Naive thymus-derived CD8-positive, alpha-beta T cell (primary cell): ENCODE measurements at places on chromosomes 4 and X.
A peak's percentile ranks its signal among the peaks of the same experiment; 100 is the strongest.

DNA sequence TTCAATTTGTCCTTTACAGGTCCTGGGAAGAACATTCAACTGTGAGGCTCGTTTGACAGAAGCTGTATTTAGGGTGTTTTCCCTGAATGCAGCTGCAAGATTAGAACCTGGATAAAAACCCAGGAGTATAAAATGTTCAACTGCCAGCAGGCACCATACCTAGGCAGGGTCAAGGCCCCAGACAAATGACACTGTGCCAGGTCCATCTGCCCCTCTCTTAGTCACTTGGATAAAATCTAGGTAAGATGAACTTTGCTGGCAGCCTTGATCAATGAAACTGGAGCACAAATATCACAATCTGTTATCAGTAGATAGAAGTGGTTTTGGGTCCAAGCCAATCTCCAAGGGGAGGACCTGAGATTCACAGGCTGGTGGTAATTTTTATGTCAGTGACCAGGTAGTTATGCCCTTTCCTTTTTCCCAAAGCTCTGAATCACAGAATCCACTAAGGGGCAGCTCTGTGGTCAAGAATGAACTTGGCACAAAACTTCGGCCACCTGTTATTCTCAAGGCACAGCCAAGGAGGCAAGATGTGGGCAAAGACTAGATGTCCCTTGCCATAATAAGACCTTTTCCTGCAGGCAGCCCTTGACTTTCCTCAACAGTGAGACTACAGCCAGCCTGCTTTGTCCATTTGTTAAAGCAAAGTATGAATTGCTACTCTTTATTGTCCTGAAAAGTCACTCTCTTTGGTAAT lies 501.0 kb downstream of the PPARGC1A start:
- no peak for DNase-seq

- no peak for DNase-seq
These were observed 236.3 kb upstream of the NWD2 start for GRCh38 chr4:37008199-37008598.

DNA sequence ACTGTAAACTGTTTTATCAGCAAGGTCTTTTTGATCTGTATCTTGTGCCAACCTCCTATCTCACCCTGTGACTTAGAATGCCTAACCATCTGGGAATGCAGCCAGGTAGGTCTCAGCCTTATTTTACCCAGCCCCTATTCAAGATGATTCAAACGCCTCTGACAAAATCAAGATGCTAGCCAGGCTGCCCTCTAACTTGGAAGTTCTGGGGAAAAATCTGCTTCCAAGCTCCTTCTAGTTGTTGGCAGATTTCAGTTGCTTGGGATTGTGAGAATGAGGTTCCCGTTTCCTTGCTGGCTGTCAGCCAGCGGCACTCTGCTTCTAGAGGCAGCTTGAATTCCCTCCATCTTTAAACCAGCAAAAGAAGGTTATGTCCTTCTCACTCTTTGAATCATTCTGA lies 34.7 kb downstream of the LUZP4 start:
- no peak for DNase-seq

DNA sequence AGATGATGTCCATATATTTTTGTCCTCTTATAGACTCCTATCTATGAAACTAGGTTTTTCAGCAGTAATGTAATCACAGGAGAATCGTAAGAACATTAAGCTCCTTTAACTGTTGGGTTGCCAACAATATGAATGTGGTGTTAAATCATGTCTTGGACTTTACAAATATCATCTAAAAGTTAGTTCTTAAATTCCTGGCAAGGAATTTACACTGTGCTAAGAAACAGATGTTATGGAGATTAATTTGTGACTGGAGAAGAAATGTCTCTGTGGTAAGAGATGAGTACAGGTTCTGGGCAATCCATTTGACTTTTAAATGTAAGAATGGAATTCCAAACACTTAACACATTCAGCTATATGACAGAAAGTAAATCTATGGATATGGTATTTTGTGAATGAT lies 34.6 kb downstream of the CNKSR2 start:
- DNase-seq: no peak

DNA sequence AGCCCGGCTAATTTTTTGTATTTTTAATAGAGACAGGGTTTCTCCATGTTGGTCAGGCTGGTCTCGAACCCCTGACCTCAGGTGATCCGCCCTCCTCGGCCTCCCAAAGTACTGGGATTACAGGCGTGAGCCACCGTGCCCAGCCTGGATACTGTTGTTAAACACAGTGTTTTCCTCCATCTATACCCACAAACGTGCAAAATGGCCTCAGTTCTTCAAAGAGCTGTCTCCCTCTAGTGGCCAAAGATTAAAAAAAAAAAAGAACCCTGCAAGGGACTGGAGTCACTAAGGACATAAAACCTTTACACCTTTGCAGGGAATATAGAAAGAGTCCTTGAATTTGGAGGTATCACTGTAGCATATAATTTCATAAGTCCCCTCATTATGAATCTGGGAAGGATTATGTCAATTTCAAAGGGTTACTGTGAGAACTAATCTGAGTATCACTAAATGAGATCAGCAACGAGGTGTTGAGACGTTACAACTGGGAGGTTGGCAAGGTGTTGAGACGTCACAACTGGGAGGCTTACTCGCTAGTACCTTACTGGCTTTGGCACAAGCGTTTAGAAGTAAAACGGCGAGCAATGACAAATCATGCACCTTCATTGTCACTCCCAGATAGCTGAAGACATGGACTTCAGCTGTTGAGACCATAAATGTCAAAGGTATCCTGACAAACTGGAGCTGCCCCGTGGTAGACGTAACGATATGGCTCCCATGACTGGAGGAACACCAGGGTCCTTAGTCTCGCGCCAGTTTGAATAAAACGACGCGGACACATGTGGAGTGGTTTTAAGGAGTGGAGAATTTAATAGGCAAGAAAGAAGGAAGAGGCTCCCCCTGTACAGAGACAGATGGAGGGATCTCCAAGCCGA lies 33.4 kb upstream of the ENPP6 start:
- DNase-seq: peak; percentile 61

DNA sequence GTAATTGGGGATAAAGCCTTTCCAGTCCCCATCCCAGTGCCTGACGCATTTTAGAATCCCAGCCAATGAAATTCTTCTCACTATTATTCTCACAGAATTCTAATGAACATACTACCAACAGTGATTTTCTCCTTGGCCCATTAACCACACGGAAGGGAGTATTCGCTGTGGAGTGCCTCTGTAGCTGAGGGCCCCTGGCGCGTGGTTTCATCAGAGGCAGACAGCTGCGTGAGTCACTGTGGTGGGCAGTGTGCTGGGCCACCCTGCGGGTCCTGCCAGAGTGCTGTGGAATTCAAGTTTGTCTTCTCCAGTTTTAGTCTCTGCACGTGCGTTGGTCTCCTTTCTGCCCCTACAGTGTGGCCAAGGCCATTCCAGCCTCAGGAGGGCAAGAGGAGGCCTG lies 335.4 kb upstream of the FAT1 start:
- no peak for DNase-seq

GRCh38 chr4:108327642-108328382 lies 159.1 kb upstream of the LEF1 start:
- no peak for DNase-seq

DNA sequence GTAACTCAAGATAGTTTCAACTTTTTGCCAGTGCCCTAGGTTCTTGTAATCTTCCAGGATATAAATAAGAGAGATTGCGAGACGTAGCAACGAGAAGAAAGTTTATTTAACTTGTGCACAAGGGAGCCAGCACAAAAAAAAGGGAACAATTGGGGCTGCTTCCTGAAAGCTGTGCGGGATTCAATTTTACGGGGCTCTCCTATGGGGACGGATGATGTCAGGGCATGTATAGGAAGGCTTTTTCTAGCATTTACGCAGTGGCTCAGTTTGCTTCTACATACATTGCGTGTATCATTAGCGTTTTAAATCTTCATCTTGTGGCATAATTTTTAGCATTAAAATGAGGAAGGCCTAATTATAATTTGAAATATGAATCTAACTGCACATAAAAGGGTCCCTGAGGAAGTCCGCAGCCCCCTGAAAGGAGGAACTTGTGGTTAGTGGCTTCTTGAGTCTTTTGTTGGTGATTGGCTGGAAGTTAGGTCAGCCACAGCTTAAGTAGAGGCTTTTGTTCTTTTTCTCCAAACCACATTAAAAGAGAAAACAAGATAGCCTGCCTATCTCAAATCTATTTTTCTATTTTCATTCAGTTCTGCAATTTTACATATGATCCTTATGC lies 668.2 kb upstream of the NDST4 start:
- DNase-seq: no peak

DNA sequence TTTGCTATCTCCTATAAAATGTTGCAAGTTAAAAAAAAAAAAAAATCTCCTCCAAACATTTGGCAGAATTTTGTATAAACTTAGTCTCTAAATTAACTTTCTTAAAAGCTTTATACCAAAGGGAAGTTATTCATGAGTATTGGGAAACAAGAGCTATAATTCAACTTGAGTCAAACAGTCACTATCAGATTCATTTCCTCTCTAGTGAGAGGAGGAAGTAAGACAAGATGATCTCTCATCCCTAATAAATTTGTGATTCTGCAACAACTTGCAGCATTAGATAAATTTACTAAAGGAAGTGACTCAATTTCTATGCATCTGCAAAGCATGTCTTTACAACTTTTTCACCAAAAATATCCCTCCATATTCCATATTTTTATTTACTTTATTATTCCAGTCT lies 135.4 kb upstream of the GNPDA2 start:
- DNase-seq: no peak

- no peak for DNase-seq
These were observed 156.6 kb upstream of the CTSO start for GRCh38 chr4:156109943-156110900.

- no peak for DNase-seq
These were observed 39.5 kb downstream of the HOPX start for GRCh38 chr4:56641494-56642051.

GRCh38 chr4:87592124-87592523 lies 16.2 kb upstream of the DSPP start:
- no peak for DNase-seq

GRCh38 chr4:70908993-70909556 lies 6.9 kb downstream of the MOB1B start:
- no peak for DNase-seq

DNA sequence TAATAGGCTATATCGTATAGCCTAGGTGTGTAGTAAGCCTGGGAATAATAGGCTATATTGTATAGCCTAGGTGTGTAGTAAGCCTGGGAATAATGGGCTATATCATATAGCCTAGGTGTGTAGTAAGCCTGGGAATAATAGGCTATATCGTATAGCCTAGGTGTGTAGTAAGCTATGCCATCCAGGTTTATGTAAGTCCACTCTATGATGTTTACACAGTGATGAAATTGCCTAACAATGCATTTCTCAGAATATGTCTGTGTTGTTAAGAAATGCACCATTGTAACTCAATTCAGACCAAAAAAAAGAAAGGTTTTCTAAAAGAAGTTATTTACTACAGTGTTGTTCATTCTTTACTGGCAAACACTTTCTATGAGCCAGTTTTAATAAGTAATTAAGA lies 1387.2 kb downstream of the STIM2 start:
- no peak for DNase-seq

- no peak for DNase-seq
These were observed 140.7 kb downstream of the BTC start for GRCh38 chr4:74653331-74654229.

DNA sequence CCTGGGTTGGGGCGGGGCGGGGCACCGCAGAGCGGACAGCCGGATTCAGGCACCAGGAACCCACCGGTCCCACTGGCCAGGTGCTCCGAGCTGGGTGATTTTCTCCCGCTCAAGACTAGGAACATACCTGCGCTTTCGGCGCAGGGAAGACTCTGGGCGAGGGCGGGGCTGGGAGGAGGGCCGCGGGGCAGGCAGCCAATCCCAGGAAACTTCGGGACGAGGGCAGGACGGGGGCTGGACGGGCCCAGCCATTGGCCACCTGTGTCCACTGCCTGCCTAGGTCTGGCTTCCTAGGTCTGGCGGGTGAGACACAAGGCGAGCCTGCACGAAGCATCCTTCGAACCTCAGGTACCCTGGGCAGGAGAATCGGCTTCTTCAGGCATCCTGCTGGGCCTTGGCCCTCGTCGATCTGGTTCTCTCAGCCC lies 274 bp upstream of the ERVMER34-1 start:
- DNase-seq: no peak

GRCh38 chr4:186266729-186267456 lies 904 bp downstream of the F11 start:
- no peak for DNase-seq

DNA sequence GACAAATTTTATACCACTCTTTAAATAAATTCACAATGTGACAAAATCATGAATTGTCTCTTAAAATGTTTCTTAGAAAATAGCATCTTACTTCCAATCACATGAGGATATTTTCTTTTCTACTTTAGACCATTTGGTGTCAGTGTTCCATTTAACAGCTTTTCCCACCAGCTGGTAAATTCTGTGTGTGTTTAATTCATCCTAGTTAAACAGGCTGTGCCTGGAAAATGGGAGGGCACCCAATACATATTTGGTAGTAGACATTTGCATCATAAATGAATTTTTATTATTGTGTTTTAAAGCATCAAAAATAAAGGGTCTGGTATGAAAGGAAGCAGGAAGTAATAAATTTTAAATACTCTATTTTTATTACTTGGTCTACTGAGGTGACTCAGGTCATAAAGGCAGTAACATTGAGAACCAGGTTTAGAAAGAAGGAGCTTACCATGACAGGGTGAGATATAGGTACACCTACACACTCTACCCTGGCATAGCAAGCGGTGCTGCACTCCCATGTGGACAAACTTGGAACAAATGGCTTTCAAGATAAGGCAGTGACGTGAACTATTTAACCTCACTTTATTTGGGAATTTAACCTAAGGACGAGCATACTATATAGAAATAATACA lies 344.5 kb downstream of the BMPR1B start:
- DNase-seq: no peak

GRCh38 chr4:169334335-169334734 lies 63.6 kb upstream of the SH3RF1 start:
- DNase-seq: no peak

- DNase-seq: no peak
These were observed 5.6 kb downstream of the KIAA0232 start for GRCh38 chr4:6788123-6788522.

DNA sequence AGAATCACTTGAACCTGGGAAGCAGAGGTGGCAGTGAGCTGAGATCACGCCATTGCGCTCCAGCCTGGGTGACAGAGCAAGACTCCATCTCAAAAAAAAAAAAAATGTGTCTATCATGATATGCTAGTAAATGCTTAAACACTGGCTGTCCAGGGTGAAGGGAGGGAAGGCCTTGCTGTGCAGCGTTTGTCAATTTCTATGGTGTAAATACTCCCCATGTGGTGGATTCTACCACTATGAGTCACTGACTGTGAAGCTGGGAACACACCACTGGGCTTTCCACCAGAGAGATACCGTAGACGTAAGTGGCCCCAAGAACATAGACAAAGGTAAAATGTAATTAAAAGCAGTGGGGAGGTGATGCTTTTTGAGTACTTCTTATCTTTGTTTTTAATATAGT lies 51.3 kb upstream of the LEF1 start:
- DNase-seq: no peak

GRCh38 chrX:3738509-3738908 lies 25.1 kb upstream of the PRKX start:
- no peak for DNase-seq
